ENCODE measurements at places on chromosomes 1 and 21. TPM values are rescaled to one million over a fixed set of nuclear protein-coding genes. Genes with fewer than 3 reads are reported as not detected.

DNA sequence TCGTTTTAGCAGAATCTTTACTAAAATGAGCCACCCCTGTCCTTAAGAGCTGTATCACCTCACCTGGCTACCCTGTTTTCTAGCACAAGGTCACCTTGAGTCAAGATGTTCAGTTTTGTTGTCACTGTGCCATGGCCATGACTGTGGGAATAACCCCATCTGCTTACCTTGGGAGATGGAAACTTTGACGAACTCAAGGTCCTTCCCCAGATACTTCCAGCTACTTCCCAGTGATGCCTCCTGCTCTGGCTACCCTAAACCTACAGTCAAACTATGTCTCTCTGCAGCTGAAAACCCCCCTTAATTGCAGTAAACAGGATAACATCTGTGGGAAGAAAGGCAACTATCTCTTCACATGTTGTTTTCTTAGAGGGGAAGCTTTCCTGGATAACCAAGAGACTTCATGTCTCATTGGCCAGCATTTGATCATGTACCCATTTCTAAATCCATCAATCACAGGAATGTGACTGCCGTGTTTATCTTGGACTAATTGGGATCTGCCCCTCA lies 89.5 kb upstream of the C1orf21 start:
- no peak for DNase-seq

DNA sequence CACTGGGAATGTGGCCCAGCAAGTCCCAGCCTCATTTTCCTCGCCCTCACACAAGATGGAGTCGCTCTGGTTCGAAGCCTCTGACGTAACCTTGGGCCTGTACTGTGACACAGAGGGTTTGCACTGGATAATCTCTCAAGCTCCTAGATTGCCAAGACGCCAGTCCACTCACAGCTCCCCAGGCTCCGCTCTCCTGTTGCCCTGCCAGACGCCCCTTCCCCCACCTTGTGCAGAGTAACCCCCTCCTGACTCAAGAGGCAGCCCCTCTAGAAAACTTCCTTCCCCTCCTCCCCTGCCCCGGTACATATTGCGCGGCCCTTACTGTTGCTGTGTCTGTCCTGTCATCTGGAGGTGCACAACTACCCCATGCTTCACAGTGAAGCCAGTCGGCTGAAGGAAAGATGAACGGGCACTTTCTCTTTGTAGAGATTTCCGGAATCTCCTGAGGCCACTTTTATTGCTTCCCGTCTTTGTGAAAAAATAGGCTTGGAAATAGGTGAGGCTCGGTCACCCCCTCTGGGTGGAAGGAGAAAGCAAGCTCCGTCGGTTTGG lies 981 bp upstream of the KIAA1614 start:
- DNase-seq, result no peak

DNA sequence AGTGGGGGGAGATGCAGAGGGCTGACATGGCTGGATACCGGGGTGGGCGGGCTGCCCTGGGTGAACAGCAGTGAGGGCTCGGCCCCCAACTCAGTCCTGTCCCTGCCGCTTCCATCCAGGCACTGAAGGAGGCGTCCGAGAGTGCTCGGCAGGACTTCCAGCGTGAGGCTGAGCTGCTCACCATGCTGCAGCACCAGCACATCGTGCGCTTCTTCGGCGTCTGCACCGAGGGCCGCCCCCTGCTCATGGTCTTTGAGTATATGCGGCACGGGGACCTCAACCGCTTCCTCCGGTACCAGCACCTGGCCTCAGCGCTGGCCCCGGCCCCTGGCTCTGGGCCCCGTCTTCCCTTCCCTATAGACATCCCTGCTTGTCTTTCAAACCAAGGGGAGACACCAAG lies 15.6 kb downstream of the NTRK1 start:
- DNase-seq, result no peak

- DNase-seq, result no peak
These were observed 60.5 kb downstream of the SLC66A1 start for GRCh38 chr1:19372602-19373001.

- DNase-seq, result no peak
These were observed 18.8 kb downstream of the SLC1A7 start for GRCh38 chr1:53123453-53124140.

- DNase-seq, result peak; percentile 47
These were observed at the start of gene VAV3 for GRCh38 chr1:107965110-107965991. VAV3 (minus strand) TSS chr1:107965180; CDS start chr1:107964869, 311 bp downstream.

DNA sequence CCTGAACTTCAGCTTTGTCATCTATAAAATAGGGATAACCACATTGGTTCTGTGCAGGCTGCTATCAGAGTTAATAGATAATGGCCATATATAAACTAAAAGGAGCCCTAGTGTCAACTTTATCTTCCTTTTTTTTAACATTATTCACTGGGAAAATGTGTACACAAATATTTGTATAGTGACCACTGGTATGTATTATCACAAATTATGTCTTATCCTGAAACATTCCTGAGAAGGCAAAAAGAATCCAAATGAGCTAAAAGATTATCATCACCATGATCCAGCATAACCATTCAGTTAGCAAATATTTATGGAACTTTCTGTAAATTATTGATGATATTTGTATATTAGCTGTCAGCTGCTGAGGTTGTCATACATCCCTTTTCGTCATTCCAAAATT lies 16.6 kb downstream of the ANGPTL3 start:
- no peak for DNase-seq

DNA sequence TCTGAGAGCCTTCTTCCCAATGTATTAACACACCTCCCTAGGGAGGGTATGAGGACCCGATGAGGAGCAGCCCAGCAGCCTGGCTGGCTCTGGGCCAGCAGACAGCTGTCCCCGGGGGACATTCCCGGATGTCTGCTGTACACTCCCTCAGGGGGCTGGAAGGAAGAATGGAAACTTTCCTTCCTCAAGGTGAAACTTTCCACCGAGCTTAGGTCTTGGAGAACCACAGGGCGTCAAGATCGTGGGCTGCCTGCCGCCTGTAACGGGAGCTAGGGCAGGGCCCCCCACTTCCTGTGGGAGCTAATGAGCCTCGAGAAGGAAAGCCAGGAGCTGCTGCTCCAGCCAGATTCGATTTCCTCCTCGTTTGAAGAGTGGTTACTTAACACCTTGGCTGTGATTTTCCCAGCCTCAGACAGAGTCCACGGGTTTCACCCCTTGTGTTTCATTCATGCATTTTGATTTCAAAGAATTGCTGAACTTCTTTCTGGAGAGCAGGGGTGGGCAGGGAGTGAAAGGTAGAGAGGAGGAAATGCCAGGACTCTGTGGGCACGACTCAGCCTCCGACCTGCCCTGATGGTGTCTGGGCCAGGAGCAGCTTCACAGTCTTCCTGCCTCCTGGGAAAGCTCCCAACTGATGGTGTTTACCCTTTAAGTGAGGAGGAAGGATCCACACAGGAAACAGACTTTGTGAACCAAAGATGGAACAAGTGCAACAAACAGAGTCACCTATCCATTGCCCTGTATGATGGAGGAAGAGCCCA lies 29.7 kb downstream of the UBE2T start:
- DNase-seq, result no peak

DNA sequence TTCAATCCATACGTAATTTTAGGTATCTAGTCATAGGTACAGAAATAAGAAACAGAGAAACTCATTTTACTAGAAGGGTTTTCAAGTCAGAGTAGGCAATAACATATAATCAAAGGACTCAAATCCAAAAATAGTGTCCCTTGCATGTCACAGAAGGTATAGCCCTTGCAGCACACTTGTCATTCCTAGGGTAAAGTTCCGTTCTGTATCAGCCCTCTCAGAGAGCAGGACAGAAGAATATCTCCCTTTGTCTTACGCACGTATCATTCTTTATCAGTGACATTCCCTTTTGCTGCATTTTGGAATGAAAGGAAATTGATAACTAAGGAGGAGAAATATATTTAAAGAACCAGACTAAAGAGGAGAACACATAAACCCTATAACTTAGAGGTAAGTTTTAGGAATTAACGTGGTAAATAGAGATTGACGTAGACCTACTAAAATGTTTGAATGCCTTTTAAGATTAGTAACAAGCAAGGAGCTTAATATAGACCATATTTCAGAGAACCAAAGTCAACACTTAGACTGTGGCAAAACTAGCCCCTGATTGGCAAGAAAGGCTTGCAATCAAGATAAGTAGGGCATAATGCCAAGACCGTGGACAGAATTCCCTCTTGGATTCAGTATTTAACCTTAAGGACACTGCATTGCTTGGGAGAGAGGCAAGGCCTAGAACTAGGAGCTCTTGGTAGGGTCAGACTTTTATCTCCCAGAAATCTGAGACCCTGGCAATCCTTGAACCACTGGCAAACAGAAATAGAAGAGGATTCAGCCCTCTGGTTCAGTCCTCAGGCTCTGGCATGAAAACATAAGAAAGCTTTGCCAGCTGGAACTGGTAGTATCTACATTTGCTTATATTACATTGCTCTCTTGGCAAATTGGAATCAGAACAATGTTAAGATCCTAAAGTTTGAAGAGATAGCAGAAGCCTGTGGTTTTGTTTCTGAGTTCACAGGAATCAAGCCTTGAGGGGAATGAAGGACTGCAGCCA lies 232.1 kb downstream of the ASTN1 start:
- DNase-seq, result no peak

DNA sequence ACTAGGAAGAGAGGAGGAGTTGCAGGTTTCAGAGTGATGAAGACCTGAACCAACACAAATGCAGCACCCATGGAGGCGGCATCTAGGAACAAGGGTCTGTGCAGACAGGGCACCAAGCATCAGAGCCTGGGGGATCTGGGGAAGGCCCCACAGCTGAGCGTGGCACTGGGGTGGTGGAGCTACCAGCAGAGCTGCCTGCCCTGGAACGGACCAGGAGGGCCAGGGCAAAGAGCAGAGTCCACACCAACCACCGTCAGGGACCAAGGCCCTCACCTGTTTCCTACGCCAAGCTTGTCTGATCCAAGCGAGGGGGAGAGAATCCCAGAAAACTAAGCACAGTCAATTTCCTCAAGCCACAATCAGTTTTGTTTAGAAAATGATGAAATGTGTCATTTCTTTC lies 79.0 kb upstream of the SYT6 start:
- DNase-seq, result no peak

- no peak for DNase-seq
These were observed 855 bp downstream of the CD1D start for GRCh38 chr1:158181577-158181922.

DNA sequence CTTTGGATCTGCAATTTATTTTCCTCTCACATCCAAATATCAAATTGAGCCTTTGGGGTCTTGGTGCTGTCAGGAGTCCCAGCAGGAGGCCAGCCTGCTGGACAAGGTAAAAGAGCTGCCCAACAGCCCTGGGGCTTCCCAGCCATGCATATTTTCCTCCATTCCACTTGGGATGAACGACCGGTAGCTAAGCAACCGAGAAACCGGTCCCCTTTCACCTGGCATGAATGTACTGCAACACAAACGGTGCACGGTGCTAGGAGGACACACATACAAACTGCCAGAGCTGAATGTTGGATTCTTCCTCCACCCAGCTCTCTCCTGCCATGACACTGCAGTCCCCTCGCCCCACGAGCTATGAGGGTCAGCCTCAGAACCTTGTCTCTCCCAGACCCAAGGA lies 42.7 kb downstream of the BCAR3 start:
- DNase-seq, result no peak

DNA sequence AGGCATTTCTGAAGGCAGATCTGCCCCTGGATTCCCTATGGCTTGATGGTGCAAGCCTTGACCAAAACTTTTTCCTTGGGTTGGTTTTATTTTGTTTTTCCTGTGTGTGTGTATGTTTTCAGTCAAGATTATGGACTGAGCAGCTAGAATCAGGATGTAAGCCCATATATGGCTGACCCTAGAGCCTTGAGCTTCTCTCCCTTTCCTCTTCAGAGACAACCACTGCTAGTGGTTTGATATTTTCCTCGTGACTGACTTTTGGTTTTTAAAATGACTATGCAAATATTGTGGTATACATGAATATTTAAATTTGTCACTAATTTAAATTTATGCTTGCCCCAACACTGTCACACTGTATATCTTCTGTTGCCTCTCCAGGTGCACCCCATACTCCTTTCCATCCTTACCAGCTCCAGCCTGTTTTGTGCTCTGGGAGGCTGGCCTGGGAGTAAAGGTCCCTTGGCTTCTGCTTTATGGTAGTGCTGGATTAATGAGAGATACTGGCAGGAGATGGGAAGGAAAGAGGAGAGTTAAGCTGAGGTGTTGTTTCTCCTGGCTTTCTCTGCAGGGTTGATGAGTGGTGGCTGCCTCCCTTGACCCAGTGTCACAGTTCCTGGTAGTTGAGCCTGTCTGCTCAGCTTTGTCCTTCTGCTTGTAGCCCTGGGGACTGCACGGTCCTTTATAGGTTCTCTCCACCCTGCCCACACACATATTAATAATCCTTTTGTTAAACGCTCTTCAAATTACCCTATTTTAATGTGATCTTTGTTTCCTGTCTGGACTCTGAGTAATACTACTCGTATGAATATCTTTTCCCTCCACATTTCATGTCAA lies 44.4 kb downstream of the RWDD3 start:
- no peak for DNase-seq

DNA sequence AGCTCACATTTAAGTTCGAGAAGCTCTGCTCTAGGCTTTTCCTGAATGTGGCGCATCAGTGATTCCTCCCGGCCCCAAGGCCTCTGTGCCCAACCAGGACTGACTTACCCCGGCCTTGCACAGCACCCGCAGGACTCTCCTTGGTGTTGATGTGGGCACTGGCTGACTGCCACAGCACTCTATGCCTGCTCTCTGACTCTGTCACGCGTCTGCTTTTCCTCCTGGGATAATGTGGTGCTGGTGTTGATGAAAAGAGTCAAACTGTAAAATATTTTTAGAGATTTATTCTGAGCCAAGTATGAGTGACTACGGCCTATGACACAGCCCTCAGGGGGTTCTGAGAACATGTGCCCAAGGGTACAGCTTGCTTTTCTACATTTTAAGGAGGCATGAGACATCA lies 15.5 kb upstream of the SLC2A5 start:
- DNase-seq, result no peak

DNA sequence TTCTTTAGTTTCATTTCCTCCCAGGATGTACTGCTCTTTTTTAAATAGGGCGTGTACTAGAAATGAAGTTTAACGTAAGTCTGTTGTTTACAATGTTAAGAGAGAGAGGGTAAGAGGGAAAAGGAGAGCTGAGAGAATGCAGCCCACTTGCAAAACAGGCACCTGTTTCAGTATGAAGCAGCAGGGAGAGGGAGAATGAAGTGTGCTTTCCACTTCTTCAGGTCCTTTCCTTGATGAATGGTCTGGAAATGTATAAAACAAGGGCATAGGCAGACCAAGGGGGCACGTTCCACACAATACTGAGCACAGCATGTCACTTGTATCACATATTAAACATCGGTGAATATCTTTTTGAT lies 2.0 kb downstream of the KCNA3 start:
- no peak for DNase-seq

DNA sequence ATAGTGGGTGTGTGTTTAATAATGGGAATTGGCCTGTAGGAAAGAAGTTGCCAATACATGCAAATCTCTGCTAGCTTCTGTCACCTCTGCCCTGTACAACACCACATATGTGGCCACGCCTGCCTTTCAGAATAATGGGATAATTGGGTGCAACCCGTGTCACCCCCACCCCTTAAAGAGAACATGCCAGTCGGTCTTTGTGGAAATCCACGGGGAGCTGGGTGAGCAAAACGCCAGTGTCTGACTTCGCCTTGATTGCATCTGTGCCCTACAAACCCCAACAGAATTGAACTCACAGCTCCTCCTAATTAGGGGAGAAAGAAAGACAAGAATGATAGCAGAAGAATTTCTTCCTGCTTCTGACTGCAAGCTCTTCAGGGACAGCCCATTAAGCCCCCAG lies 6.4 kb upstream of the PLXNA2 start:
- no peak for DNase-seq

IGSF9 gene
- 5.9 TPM for total RNA-seq

DIO1 gene
- not detected for total RNA-seq

STIL gene
- total RNA-seq, result 9.4 TPM

LRRN2 gene
- 12.8 TPM for total RNA-seq

NCAM2 gene
- total RNA-seq, result 82.8 TPM

Data from occipital lobe (tissue), 3 donors.